ENCODE measurements at places on chromosomes 12 and 14. TPM values are rescaled to one million over a fixed set of nuclear protein-coding genes. Genes with fewer than 3 reads are reported as not detected.

DNA sequence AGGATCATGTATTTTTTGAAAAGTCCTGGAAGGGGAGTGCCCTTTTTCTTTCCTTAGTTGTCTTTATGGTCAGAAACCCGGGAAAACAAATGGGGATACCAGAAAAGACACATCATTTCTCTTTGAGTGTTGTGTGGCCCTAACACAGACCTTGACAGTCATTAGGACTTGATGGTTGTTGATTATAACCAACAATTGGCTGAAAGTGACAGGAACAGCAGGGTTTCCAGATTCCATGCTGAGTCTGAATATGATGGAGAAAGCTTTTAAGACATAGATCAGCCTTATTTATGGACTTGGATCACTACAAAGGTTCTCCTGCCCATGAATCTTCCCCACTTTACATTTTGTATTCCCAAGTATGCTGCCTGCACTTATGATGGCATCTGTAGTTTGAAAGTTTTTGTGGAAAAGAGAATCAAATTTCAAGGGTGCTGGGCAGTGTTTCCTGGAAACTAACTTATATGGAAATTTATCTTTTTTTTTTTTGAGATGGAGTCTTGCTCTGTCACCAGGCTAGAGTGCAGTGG is 30.4 kb downstream of the POLR3B start:
- DNase-seq, result no peak
- no peak overlapping the region for H3K27ac ChIP-seq
- peaks cover 5% of the 10 kb centered on the region for H3K36me3 ChIP-seq
- H3K4me3 ChIP-seq, result no peak overlapping the region
- H3K27me3 ChIP-seq, result no peaks in the 10 kb centered on the region

GRCh38 chr12:79514730-79515529 is 175.8 kb downstream of the PAWR start:
- H3K4me1 ChIP-seq, result no peaks in the 10 kb centered on the region
- no peak overlapping the region for H3K4me3 ChIP-seq
- no peak overlapping the region for H3K27ac ChIP-seq
- DNase-seq, result no peak
- no peaks in the 10 kb centered on the region for H3K27me3 ChIP-seq

The NOP9 gene
- total RNA-seq, result 25.9 TPM

The ABCD2 gene
- 1.6 TPM for total RNA-seq

Data from CD4-positive, alpha-beta T cell (primary cell).